ENCODE measurements at places on chromosomes 7 and 10.

- peak; percentile 47 for DNase-seq
Observed at GRCh38 chr7:96169439-96169838, 152.5 kb downstream of the SLC25A13 start.

- DNase-seq: peak; percentile 64
Observed at GRCh38 chr7:69598081-69598486, at the start of gene AUTS2. Gene AUTS2 (plus strand): TSS chr7:69598475. CDS start chr7:69599654, 1,179 bp downstream.

GRCh38 chr10:122618461-122619165, 58.1 kb downstream of the DMBT1 start:
- DNase-seq: no peak

- no peak for DNase-seq
Observed at GRCh38 chr10:54900584-54900983, 99.6 kb upstream of the PCDH15 start.

DNA sequence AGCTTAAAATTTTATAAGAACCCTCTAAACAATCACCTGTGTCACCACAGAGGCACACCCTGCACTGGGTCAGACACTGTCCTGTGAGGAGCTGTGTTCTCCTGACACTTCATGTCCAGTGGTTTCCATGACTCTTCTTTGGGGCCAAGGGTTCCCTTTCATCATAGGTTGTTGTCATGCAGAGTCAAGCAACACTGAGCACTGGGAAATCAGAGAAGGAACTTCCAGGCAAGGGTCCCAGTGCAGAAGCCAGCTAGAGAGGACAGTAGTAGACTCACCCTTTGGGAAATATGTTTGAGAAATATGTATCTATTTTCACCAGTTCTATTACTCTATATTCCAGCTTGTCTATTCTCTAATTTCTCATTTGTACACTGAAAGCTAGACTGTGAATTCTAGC, 56.4 kb upstream of the PRSS58 start:
- DNase-seq: no peak

- DNase-seq: peak; percentile 34
Observed at GRCh38 chr7:7793921-7794320, 75.5 kb upstream of the RPA3 start.

- DNase-seq: no peak
Observed at GRCh38 chr7:143967398-143967797, 12.8 kb downstream of the OR2F1 start.

DNA sequence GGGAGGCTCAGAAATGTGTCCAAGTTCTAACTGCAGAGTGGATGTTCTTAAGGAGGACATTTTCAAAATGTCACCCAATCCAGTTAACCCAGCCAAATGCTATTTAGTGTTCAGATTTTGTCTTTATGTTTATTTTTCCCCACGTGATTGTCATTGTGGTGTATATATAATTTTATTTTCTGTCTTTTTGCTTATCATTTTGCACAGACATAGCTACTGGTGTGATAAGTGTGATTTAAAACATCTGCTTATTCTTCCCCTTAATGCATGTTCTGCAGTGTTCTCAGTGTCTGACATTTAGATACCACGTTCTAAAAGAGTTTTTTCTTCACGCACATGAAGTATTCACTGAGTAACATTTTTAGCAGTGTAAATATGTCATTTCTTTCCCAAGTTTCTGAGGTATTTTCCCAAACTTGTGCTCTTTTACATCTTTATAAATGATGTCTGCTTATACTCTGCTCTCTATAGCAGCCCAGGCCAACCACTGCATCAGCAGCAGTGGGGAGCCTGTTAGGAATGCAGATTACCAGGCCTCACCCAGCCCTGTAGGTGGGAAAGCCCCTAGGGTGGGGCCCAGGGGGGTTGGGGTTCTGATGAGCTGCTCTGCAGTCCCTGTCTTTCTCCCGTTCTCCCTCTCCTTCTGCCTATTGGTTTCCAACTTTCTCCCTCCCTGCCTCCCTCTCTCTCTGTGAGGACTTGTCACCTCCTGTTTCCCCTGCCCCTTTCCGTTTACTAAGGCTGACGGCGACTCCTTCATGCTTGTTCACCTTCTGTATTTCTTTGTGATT, 20.8 kb downstream of the ADCY1 start:
- no peak for DNase-seq

GRCh38 chr7:35967366-35968139, 166.7 kb downstream of the SEPTIN7 start:
- no peak for DNase-seq

DNA sequence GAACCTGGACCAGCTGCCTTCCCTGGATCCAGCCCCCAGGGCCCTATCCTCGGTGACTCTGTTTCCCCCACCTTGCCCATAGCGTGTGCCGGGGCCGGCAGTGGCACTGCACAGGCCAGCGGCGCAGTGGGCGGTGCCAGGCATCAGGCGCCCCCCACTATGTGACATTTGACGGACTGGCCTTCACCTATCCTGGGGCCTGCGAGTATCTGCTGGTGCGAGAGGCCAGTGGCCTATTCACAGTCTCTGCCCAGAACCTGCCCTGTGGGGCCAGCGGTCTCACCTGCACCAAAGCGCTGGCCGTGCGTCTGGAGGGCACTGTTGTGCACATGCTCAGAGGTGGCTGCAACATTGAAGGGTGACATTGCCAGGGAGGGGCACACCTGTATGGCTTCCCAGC, 12.0 kb upstream of the ZNF467 start:
- DNase-seq: no peak

DNA sequence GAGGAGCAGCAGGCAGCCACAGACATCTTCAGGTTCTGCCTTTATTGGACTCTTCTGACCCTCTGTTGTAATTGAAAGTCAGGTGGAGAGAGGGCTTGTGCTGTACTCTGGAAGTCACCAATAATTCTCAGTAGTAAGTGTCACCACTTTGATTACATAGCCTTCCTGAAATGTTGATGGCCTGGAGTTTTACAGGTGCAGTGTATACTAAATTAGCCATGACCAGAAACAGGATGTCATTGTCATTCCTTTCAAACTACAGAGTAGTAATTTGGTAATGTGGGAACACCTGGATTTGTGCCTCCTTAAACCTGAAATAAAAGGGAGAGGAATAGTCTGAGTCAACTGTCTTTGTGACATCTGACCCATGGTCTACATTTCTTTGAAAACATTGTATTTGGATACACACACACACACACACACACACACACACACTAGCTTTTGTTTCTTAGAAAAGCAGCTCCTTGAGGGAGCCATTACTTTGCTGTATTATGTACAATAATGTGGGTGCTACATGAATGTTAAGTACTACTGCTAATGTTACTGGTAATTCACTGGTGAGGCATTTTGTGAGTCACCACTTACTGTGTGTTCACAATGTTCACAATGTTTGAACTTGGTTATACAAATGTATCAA, 19.6 kb downstream of the ARL4A start:
- DNase-seq: no peak

- DNase-seq: no peak
Observed at GRCh38 chr10:110494532-110494931, 3.2 kb upstream of the DUSP5 start.

DNA sequence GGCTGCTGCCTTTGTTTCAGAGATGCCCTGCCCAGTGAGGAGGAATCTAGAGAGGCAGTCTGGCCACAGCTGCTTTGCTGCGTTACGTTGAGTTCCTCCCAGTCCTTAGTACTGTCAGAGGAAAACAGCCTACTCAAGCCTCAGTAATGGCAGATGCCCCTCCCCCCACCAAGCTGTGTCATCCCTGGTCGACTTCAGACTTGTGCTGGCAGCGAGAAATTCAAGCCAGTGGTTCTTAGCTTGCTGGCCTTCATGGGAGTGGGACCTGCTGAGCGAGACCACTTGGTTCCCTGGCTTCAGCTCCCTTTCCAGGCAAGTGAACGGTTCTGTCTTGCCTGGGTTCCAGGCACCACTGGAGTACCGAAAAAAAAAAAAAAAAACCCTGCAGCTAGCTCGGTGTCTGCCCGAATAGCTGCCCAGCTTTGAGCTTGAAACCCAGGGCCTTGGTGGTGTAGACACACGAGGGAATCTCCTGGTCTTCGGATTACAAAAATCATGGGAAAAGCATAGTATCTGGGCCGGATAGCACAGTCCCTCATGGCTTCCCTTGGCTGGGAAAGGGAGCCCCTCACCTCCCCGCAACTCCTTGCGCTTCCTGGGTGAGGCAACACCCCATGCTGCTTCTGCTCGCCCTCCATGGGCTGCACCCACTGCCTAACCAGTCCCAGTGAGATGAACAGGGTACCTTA, 9.1 kb downstream of the SDHAF3 start:
- DNase-seq: no peak

DNA sequence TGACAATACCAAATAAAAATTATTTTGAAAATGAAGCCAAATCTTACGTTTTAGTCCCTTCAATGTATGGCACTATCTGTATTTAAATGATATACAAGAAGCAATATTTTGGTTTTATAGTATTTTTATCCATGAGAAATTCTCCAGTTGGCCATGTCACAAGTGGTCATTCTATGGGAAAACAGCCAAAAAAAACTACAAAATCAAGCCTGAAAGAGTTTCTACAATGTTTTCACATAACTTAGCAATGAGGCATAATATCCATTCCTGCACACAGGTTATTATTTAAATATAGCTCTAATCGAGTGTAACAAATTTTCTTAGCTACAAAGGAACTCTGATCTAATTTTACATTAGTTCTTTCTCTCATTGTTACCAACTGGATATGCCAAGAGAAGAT, 5.4 kb downstream of the RAB11FIP2 start:
- peak; percentile 78 for DNase-seq
